Activated T-helper 2 cell treated with anti-CD3 and anti-CD28 coated beads, Interferon-gamma antibody, Interleukin-2, Interleukin-4, amounts not matched to agents 10 μg/mL and 5 μg/mL and 100 μg/mL, durations not matched to agents 14 hours and 24 hours and 36 hours (primary cell): ENCODE measurements at places on chromosomes 5 and 9. TPM values are rescaled to one million over a fixed set of nuclear protein-coding genes. Genes with fewer than 3 reads are reported as not detected.

DNA sequence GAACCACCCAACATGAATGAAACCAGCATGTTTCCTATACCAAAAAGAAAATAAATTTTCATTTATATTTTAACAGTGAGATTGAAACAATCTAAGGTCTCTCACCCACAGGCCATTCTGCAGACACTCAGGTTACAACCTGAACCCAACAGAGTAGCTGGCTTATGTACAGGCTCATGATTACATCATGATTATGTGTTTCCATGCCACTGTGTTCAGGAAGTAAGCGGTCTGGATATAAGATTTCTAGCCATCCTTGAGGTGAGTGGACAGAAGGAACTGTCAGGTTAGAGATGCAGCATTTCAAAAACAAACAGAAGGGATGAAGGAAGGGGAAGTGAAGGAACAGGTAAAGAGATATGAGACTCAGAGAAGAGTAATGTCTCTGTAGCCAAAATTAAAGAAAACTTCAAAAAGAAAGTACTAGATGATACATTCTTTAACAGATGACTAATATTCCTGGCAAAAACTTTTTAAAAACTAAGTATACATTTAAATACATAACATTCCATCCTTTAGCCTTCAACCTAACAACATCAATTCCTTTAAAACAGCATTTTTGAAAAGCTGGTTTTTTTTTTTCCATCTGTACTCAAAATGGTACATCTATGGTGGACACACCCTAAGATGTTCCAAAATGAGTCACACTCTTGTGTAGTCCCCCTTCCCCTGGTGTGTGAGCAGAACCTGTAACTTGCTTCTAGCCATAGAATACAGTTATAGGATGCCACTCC, 119.8 kb downstream of the LPAR1 start:
- no peaks in the 10 kb centered on the region for H3K27me3 ChIP-seq
- DNase-seq, result no peak
- H3K4me3 ChIP-seq, result no peak overlapping the region
- no peaks in the 10 kb centered on the region for H3K4me1 ChIP-seq
- H3K36me3 ChIP-seq, result no peaks in the 10 kb centered on the region
- H3K27ac ChIP-seq, result no peak overlapping the region

DNA sequence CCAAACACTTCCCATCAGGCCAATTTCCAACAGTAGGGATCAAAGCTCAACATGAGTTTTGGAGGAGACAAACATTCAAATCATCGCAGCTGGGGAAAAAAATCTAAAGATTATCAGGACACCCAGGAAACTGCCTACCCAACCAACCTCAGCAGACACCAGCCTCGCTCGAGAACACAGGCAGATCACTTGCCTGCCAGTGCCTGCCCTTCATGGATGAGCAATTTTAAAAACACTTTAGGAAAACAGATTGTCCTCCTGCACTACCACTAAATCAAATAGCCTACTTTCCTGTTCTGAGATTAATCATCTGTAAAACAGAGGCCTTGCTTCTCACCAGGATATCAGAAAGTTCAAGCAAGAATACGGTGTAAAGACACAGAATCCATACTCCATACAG, 14.7 kb upstream of the TMEM174 start:
- H3K4me1 ChIP-seq, result peaks cover 18% of the 10 kb centered on the region
- H3K4me3 ChIP-seq, result no peak overlapping the region
- no peak overlapping the region for H3K27ac ChIP-seq
- DNase-seq, result no peak
- H3K27me3 ChIP-seq, result peaks cover 74% of the 10 kb centered on the region

- no peaks in the 10 kb centered on the region for H3K36me3 ChIP-seq
- no peak overlapping the region for H3K4me3 ChIP-seq
- H3K4me1 ChIP-seq, result peaks cover 4% of the 10 kb centered on the region
Measured at GRCh38 chr9:129783516-129784361, 19.2 kb upstream of the TOR1B start.

DNA sequence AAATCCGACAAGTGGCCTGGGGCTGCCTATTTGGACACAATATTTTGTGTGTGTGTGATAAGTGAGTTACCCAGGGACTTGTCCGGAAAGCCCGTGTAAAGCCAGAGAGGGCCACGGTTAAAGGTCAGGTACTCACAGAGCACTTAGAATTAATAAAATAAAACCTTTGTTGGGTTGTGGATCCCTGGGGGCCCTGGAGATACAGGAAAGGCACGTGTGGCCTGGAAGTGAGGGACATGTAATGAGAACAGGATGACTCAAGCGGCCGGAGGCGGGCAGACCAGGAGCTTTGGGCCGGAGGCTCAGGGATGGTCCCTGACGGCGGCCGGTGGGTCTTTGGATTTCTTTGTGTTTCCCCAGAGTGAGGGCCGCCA, 1.0 kb downstream of the DMRT2 start:
- H3K4me3 ChIP-seq, result peak overlapping the region; percentile 56
- no peak for DNase-seq
- H3K4me1 ChIP-seq, result peaks cover 40% of the 10 kb centered on the region

DDX4 gene
- total RNA-seq, result 0.09 TPM in 1 of 2 replicates, not detected in the other

GRCh38 chr9:91905991-91906469, 44.0 kb downstream of the ROR2 start:
- H3K4me3 ChIP-seq, result no peak overlapping the region
- H3K4me1 ChIP-seq, result peaks cover 15% of the 10 kb centered on the region
- peaks cover 13% of the 10 kb centered on the region for H3K27me3 ChIP-seq
- DNase-seq, result peak; percentile 63
- no peak overlapping the region for H3K27ac ChIP-seq

DNA sequence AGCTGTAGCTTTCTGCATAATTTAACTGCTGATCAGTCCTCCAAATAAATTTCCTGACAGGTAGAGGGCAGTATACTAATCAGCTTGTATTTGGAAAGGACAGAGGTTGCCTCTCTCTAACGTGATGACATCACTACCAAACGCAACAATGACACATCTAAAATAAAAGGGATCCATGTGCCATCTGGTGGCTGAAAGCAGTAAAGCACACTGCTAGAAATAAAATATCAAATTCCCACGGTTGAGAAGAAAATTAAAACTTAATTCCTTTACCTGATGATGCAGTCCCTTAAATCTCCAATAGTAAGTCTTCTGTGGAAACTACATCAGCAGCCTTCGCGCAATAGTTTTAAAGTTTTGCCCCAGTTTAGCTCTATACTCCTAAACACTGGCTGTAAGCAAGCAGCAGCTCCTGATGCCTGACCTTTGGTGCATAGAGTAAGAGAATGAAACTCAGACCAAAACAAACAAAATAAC, 54.5 kb downstream of the DIAPH1 start:
- no peak overlapping the region for H3K4me3 ChIP-seq
- H3K27ac ChIP-seq, result peak overlapping the region; percentile 85
- H3K36me3 ChIP-seq, result peaks cover 83% of the 10 kb centered on the region
- no peaks in the 10 kb centered on the region for H3K27me3 ChIP-seq

NPDC1 gene
- 32.7 and 36.0 TPM in 2 replicates for total RNA-seq

PKD2L2 gene
- not detected in 2 replicates for total RNA-seq

THBS4 gene
- total RNA-seq, result 0.92 and 1.1 TPM in 2 replicates

MRPS27 gene
- total RNA-seq, result 96.8 and 98.4 TPM in 2 replicates
